Stimulated activated CD4-positive, alpha-beta T cell treated with anti-CD3 and anti-CD28 coated beads, Interleukin-2, amount 100 ng/mL, for 24 hours (primary cell): ENCODE measurements at places on chromosomes 11 and 22.

DNA sequence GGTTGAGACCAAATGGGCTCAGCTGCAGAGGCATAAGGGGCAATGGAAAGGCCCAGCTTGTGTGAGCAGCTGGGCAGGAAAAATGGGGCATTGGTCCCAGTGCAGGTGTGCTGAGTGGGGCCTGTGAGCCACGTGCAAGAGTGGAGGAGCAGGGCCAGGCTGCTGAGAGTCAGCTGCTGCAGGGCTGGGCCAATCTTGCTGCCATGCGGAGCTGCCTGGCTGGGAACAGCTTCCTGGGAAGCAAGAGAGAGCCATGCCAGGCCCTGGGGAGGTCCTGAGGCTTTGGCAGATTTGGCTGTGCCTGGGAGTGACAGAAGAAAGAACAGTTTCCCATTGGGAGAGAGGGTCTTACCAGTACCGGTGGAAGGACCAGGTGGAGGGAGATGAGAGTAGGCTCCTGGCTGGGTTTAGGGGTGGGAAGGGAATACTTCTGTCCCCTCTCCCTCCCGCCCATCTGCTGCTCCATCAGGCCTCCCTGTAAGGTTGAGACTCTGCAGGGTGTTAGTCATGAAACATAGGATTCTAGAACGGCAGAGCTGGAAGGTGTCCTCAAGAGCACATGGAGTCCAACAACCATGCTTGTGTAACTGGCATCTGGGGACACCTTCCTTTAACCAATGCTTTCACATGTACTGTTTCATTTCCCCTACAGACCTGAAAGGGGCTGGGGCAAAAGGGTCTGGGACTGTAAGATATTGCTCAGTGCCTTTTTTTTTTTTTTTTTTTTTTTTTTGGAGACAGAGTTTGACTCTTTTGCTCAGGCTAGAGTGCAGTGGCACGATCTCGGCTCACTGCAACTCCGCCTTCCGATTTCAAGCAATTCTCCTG is 10.4 kb downstream of the SEPTIN3 start:
- DNase-seq, result no peak

GRCh38 chr11:3995949-3996554 is 98.5 kb upstream of the RRM1 start:
- DNase-seq, result no peak

DNA sequence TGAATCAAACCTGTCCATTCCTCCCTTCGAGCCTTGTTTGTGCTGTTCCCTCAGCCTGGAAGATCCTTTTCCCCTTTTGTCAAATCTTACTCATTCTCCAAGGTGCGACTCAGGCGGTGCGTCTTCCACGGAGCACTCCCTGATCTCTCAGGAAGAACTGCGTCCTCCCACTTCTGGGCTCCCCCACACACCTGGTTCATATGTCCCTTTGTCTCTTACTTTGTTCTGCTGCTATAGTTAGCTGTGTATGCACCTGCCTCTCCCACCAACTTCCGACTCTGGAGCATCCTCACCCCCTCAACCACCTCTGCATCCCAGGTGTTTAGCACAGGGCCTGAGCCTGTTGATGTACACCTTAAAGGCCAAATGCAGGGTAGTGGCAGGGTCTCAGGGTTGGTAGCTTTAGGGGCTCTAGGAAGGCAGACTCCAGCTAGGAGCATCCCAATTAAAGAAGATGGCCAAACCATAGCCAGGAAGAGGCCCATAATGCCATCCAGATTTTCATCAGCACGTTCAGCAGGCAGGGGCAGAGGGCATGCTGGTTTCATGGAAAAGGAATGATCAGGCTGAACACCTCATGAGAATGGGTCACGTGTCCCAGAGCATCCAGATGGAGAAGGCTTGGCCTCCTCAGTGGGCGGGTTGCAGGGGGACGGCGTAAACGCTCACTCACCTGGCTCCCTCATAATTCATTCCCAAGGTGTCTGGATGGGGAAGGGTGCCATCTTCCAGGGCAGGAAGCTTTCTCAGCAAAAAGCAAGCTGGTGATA is 20.1 kb downstream of the PTPN5 start:
- no peak for DNase-seq

DNA sequence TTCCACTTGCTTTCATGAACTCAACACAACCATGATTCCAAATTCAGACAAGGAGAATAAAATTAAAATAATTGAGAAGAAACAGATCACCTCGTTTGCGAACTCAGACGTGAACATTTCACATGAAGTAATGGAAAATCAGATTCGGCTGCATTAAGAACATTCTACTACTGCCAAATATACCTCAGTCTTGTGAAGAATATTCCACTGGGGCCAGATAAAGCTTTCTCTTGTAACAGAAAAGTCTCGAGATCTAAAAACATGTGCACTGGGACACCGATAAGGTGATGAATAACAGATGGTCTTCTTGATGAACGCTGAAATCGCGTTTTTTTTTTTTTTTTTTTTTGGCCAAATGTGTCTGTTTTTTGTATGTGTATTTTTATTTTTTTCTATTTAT is 761.1 kb downstream of the BRD1 start:
- no peak for DNase-seq

- no peak for DNase-seq
These were observed 701.7 kb downstream of the NELL1 start for GRCh38 chr11:21371044-21371443.

DNA sequence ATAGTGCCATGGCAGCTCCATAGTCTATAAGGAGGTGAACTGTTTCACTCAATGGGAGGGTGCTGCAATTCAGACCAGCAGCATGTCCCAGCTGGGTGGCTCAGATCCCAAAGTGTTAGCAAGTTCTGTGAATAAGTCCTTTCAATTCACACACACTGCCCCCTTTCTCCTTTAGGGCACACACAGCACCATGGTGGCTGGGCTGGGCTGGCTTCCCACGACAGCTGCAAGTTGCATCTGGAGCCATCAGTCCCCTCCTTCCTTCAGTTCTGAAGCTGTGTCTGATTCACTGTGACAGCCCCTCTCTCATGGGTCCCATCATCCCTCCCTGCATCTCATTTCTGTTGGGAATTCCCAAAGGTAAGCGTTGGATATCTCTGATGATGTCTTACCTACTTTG is 324.1 kb upstream of the NCAM1 start:
- no peak for DNase-seq

- no peak for DNase-seq
These were observed 248.0 kb downstream of the CASP12 start for GRCh38 chr11:104650234-104650633.

- no peak for DNase-seq
These were observed 25.6 kb downstream of the PARVG start for GRCh38 chr22:44206330-44206645.

DNA sequence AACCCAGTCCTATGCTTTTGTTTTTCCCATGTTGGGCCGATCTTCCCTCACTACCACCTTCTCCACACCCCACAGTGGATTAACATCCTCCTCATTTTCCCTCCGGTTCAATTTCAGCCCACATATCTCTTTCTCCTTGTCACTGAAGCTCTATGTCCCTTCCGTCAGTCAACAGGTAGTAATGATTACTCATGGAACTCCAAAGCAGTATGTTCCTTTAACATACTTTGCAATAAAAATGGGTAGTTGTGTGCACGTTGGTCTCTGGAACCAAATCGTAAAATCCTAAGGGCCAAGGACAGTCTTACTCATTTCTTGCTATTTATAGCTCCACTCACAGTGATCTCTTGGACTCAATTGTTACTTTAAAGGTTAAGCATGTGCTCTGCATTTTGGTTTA is 20.2 kb downstream of the AMOTL1 start:
- no peak for DNase-seq

DNA sequence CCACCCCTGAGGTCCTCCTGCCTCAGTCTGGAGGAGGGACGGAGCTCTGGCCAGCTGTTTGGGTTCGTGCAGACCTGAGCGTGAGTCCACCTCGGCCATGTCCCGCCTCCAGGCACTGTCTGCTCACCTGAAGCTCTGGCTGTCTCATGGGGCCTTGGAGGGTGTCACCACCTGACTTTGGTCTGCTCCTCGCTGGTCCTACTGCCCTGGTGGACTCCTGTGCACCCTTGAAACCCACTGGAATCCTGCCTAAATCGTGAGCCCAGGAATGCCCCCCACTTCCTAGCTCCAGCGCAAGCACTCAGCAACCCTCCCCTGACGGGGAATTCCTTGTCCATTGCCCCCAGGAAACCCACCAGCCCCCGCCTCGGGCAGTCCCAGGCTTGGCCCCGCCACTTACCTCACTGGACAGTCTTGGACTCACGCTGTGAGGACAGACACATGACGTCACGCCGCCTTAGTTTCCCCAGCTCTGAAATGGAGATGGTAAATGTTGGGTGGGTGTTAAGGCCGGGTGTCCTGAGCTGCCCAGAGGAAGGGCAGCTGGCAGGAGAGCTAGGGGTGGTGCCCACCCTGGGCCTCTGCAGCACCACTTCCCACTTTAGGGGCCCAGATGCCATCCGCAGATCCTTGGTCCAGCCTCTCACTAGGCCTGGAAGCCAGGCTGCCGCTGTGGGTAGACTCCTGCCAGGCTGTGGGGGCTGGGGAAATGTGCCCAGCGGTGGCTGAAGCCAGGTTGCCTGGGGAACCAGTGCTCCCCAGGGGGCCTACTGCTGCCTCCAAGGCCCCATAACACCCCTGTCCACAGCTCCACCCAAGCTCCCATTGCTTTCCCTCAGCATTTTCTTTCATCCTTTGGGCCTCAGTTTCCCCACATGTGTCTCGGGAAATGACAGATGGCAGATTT is 18.2 kb upstream of the TBX1 start:
- DNase-seq, result no peak
